ENCODE measurements at places on chromosomes 6 and 20. TPM values are rescaled to one million over a fixed set of nuclear protein-coding genes. Genes with fewer than 3 reads are reported as not detected.

DNA sequence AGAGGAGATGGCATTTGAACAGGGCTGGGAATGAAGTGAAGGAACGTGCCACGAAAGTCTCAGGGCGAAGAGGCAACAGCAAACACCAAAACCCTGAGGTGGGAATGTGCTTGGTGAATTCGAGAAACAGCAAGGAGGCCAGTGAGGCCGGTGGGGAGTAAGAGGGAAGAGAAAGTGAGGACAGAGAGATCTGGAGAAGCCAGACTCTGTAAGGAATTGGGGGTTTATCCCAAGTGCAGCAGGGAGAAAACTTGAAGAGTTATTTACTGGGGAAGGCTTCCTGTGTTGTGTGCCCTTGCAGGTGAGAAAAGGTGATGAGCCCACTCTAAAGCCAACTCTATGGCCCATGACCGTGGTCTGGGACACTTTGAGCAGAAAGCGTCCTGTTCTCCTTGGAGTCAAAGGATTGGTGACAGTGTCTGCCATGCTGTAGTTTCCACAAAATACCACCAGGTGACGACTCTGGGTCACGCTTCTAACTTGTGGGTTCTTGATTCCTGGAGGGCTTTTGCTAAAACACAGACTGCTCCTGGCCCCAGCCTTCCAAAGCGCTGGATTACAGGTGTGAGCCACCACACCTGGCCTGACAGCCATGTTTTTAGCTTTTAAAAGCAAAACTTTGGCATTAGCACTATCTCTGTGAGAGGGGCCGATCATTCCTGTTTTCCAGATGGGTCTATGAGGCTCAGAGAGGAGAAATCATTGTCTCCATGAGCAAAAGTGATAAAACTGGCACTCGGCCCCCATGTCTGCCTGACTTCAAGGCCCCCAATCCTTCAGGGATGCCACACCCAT lies 18.0 kb upstream of the CSNK2A1 start:
- peak; percentile 80 for DNase-seq

Gene DSTN
- polyA plus RNA-seq = not detected

Gene PRND
- 42.4 TPM for polyA plus RNA-seq

Gene LATS1
- polyA plus RNA-seq = 29.8 TPM

- no peak for DNase-seq
These were observed 379.7 kb downstream of the BMP2 start for GRCh38 chr20:7147220-7147601.

Gene HDDC2
- polyA plus RNA-seq = 65.1 TPM

- DNase-seq = no peak
These were observed 3.1 kb downstream of the PLAGL2 start for GRCh38 chr20:32204205-32205109.

DNA sequence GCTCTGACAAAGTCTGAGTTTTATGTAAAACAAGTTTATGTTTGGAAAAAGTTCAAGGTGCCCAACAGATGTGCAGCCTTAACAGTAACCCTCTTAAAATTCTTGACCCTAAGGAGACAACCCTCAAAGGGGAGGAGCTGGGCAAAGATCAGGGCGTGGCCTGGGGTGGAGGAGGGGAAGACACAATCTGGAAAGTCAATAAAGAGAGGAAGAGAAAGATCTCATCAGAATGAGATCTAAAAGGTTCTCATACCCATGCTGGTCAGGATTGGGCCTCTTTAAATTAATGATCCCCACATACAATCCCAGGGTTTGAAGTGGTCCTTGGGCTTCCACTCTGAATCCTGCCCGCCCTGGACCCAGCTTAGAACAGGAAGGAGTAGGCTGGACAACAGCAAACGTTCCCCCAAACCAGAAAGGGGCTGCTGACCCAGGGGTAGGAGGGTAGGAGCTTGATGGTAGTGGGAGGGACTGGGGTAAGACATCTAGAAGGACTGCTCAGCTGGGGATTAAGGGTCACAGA lies 33.0 kb downstream of the FOXP4 start:
- no peak for DNase-seq

DNA sequence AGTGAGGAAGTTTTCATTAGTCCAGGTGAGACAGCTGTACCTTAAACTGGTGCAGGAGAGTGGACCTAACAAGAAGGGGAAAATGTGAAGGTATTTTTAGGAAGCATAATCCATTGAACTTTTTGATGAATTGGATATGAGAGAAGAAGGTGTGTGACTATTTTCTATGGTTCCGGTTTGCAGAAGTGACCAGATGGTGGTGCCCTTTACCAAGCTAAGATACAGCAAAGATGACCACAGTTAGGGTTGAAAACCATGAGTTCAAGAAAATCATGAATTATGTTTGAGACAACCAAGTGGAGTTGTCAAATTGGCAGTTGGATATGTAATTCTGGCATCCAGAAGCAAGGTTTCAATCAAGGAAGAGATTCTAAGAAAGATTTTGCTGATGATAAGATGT lies 61.9 kb upstream of the NRSN1 start:
- no peak for DNase-seq

DNA sequence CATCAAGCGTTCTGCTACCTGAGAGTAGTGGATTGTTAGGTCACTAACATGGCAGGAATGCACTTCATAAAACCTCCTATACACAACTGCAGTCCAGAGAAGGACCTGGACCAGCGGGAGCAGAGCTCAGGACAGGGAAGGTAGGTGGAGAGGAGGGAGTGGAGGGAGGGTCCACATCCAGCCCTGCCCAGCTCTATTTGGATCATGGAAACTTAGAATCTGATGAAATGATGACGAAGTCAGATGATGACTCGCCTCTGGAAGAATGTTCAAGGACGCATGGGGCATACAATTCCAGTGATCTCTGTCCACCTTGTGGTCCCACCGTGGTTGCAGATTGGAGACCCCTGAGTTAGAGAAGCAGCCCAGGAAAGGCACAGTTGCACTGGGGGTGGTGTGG lies 68.8 kb downstream of the CLIC5 start:
- DNase-seq = no peak

GRCh38 chr6:119201480-119201879 lies 123.0 kb upstream of the FAM184A start:
- no peak for DNase-seq

Gene CALHM5
- polyA plus RNA-seq = 3.8 TPM

Gene LSM2
- polyA plus RNA-seq = 62.8 TPM

DNA sequence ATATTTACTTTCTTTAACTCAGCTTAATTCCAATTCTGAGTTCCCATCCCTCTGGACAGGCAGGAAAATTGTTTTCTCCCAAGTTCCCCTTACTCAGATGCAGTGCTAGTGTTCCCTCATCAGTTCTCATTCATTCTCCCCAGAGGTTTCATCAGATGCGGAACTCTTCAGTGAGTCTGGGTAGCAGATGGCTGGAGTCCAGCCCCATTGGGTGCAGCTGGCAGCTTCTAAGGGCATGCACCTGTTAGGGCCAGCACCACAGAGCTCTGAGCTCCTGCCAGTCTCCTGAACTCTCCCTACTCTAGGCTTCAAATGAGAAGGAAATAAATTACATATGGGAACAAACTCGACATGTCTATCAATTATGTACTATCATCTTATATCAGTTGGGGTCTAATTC lies 76.6 kb downstream of the SOD2 start:
- DNase-seq = no peak

Gene OPRL1
- polyA plus RNA-seq = 0.94 TPM

Gene CDH26
- polyA plus RNA-seq = 0.88 TPM

DNA sequence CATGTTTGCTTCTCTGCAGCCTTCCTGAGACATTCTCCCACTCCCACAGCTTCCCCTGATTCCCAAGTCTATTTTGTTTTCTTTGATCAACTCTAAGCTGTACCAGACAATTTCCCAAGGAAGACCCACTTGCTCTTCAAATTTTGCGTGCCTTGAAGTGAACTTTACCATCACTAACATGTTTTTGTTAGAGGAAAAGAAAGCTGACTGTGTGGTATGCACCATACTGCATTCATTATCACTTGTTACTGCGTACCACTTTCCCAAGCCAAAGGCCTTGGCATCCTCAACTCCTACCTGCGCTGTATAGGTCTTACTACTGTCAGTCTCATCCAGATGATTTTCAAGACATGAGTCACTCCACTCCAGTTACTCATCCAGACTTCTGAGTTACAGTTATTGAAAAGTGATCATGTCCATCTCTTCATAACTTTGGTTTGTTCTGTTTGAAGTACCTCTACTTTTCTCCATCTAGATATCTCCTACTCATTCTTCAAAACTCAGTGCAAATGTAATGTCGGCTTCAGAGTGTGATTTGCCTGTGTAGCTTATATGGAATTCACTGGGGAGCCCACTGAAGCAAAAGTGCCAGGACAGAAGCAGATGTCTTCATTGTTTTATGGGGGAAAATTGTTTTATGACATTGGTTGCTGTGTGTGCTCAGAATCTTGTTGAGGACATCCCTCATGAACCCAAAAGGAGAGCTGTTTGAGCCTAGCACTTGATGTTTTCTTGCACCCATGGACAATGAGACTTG lies 5.2 kb downstream of the RPS12 start:
- DNase-seq = no peak

DNA sequence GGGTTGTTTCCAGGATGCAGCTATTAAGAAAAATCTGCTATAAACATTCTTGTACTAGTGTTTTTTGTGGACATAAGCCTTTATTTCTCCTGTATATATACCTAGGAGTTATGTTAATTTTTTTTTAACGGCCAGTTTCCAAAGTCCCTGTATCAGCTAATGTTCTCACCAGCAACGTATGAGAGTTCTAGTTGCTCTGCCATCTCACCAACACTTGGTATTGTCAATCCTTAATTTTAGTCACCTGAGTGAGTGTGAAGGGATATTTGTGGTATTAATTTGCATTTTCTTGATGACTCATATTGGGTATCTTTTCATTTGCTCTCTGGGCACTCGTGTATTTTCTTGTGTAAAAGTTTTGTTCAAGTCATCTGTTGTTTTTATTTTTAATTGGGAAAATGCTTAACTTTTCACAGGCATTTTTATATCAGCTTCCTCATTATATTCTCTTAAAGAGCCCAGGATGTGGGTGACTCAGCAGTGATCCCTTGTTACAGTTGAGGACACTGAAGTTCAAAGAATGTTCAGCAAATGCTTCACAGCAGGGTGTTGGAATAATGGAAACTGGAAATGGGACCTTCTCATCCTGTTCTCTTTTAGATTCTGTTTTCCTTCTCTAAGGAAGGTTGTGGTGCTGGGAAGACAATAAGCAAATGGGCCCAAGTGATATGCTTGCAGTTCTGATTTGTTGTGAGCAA lies 211.7 kb upstream of the PRND start:
- no peak for DNase-seq

GRCh38 chr20:13865791-13866351 lies 81.0 kb downstream of the NDUFAF5 start:
- no peak for DNase-seq

GRCh38 chr6:155223646-155224451 lies 40.0 kb upstream of the CLDN20 start:
- DNase-seq = no peak
